Peyer's patch (tissue), 4 donors: ENCODE measurements at places on chromosomes 2 and 18. TPM values are rescaled to one million over a fixed set of nuclear protein-coding genes. Genes with fewer than 3 reads are reported as not detected.

The CBLN2 gene
- 5.0 TPM for total RNA-seq

DNA sequence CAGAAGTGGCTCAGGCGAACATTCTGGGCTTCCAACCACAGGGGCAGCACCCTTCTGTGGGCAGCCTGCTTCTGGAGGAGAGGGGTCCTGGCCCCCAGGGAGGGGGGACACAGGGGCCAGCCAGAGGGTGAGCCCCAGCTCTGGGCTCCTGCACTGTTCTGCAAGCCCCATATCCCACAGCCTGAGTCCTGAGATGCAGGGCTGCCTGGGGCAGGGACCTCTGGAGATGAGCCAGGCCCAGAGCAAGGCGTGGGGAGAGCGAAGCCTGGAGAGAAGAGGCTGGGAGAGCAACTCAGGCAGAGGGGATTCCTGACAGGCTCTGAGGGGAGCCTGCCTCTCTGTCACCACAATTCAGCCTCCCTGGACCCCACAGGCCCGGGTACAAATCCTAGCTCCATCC, 13.5 kb upstream of the PRSS56 start:
- DNase-seq, result no peak

The PROM2 gene
- total RNA-seq, result 24.7 TPM

The CAPG gene
- total RNA-seq, result 61.9 TPM

The TEKT4 gene
- total RNA-seq, result not detected

DNA sequence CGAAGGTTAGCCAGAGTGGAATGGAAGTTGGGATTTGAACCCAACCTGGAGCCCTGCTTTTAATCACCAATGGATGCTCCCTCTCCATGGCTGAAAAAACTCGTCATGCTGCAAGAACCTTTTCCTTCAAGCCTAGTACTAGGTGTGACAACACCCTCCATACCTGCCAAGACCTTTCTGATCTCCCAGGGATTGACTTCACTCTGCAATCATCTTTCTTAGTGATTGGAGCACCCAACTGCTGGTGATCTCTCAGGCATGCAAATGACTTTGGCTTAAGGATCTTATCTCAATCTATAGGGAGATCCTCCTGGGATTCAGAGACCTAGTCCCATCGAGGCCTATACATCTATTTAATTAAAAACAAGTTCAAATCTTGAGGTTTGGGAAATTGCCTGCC, 23.5 kb upstream of the ITGB6 start:
- DNase-seq, result no peak

The GALNT14 gene
- 8.3 TPM for total RNA-seq

DNA sequence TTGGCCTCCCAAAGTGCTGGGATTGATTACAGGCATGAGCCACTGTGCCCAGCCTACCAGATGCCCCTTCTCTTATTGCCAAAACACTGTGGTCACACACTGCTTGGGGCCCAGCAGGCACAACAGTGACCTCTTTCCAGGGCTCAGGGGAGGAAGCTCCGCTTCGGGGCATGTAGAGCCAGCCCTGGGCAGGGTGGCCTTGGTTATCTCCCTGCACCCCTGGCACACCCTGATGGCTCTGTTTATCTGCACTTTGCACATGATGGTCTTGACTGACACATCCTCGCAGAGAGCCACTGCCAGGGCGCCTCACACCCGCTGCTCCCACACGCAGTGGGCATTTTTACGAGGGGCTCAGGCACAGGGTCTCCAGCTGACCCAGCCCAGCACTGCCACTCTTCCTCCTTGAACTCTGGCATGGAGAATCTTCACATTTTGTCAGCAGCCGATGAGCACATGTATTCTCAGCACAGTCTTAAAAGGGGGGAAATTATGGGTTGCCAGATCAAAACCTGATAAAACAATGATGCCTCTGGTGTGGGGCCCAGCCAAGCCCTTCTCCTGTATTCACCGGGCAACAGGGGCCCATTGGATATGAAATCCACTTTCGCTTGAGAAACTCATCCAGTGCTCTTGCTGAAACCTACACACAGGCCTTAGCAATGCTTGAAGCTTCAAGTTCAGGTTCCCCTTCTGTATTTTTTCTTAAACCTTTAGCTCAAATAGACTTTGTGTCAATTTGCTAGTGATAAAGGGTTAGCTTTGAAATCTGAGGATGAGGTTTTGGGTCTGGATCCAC, 5.9 kb downstream of the GYPC start:
- DNase-seq, result no peak

GRCh38 chr2:150916467-150917396, 344.9 kb downstream of the RBM43 start:
- no peak for DNase-seq

DNA sequence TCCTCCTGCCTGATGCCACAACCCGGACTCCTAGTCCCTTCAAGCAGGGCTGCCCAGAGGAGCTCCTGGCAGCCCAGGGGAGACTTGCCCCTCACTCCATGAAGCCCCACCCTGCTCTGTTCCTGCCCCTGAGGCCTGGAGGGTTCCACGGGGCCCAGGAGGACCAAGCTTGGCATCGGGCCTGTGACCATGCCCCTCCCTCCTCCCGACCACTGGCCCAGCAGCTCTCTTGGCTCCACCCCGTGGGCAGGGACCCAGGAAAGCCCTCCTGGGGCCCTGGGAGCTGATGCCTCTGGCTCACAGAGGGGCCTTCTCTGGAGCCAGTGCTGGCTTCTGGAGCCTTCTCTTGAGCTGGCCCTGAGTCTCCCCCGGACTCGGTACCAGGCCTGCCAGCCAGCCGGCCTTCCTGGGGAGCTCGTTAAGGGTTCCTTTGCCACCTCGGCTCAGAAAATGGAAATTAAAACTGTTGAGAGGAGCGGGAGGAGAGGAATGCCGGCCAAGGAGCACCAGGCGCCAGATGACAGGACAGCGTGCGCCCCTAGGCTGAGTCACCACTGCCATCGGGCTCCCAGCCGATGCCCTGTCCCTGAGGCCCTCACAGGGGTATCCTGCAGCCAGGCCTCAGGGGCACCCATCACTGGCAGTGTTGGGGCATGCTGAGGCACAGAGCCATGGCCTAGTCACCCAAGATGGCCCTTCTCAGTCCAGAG, 40.6 kb upstream of the SNED1 start:
- peak; percentile 42 for DNase-seq

The TEX44 gene
- total RNA-seq, result not detected

- no peak for DNase-seq
Observed at GRCh38 chr2:239960929-239961661, 64.0 kb downstream of the NDUFA10 start.
